Smooth muscle cell of the pulmonary artery (primary cell): ENCODE measurements at places on chromosomes 12 and 14. TPM values are rescaled to one million over a fixed set of nuclear protein-coding genes. Genes with fewer than 3 reads are reported as not detected.

The AQP6 gene
- 0.10 and 0.20 TPM in 2 replicates for total RNA-seq

The MYF5 gene
- total RNA-seq = not detected in 2 replicates

The TPH2 gene
- total RNA-seq = not detected in 2 replicates

The GLI1 gene
- total RNA-seq = 0.26 and 0.76 TPM in 2 replicates

The KRT1 gene
- not detected in 2 replicates for total RNA-seq

The AQP2 gene
- total RNA-seq = 0.07 TPM in 1 of 2 replicates, not detected in the other

The UNC79 gene
- 0.07 and 0.33 TPM in 2 replicates for total RNA-seq

The ACSS3 gene
- total RNA-seq = 3.2 and 18.0 TPM in 2 replicates

The DHH gene
- 0.07 and 0.13 TPM in 2 replicates for total RNA-seq
